ENCODE measurements at places on chromosomes 1 and 21.

- DNase-seq, result no peak
These were observed at the start of gene THEM5 for GRCh38 chr1:151853411-151853943. TSS of gene THEM5 (minus strand) at chr1:151853712. CDS start at chr1:151853565, 147 bp downstream.

DNA sequence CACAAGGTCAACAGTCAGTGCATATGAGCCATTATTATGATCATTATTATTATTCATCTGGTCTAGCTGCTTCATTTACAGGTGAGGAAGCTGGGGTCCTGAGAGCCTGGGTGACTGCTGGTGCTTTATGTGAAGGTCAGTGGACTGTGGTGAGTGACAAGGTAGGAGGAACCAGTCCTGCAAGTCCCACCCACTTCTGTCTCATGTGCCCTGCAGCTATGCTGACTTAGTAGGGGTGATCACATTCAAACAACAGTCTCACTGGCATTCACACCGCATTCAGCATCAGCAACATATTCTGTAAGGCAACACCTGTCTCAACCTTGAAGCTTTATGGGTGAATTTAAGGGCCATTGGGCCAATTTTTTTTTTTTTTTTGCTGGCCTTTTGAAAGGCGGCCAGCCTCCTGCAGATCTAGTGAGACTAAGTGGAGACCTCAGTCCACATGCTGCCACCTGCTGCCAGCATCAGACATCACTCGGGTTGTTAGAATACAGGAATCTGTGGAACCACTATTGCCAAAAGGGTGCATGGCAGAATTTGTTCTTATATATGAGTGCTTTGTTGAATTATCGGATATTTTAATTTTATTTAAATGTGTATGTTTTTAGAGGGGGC is 59.9 kb upstream of the CACNA1E start:
- peak; percentile 18 for DNase-seq

DNA sequence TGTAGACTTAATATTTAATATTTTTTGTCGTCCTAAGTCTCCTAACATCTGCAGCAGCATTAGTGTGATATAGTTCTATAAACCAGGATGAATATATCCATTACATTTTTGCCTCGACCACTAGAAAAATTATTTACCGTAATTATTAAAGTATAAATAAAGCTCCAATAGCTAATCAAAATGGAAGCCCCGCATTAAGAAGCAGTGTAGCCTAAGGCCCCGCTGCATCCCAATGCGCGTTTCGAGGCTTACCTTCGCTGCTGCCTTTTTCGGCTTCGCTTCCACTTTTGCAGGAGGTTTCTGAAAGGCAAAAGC is 891 bp downstream of the HMGN1 start:
- no peak for DNase-seq

DNA sequence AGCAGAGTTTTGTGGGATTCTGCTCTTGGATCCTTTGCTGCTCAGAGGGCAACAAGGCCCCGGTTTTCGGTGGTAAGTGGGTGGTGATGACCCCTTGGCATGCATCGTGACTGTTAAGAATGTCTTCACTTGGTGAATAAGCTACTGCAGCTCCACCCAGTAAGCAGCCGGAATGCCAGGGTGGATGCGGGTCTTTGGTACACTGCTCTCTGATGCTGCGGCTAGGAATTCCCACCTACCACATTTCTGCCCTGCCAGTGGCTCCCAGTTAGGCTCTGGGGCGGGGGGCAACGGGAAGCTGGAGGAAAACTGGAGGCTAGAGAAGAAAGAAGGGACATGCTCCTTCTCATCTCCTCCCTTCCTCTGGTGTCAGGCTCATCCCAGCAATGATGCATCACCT is 180.4 kb upstream of the GALNT2 start:
- DNase-seq, result no peak

GRCh38 chr21:35195232-35195631 is 146.1 kb upstream of the RUNX1 start:
- no peak for DNase-seq

GRCh38 chr1:210447456-210448057 is 118.9 kb downstream of the HHAT start:
- DNase-seq, result no peak

DNA sequence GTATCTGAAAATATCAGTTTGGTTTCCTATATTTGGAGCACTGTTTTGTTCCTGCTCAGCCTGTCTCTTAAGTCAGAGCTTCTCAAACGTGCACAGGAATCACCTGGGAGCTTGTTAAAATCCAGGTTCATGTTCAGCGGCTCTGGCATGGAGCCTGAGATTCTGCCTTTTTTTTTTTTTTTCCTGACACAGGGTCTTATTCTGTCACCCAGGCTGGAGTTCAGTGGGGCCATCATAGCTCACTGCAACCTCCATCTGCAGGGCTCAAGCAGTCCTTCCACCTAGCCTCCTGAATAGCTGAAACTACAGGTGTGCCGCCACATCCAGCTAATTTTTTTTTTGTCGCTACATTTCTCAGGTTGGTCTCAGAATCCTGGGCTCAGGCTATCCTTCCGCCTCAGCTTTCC is 12.2 kb upstream of the SELENON start:
- DNase-seq, result no peak

DNA sequence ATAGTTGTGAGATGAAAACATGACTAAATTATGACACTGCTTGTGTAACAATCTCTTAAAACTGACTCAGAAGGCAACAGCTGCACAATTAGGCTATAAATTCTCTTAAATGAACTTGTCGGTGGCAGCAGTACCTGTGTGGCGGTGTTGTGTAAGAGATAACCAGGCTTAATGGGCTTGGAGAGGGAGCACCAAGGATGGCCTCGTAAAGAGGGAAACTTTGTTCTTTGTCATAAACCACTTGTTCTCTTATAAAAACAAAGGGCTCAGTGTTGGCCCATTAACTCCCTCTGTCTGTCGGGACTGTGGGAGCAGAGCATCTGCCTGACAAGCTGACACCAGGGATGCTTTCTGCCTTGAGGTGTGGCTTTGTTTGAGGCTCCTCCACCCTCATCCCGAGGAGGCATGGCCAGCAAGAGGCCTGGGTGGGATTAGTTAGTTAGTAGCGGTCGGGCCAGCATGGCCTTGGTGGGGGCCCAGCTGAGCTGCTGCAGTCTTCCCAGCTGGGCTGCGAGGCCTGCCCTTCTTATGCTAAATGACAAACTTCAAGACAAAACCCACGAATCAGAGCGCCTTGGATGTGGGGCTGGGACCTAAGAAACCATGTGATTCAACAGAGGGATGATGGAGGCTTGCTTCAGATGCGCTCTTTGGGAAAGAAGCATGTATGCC is 171.4 kb downstream of the CAMTA1 start:
- no peak for DNase-seq

GRCh38 chr21:34834290-34834689 is 165.5 kb downstream of the CLIC6 start:
- DNase-seq, result no peak

- DNase-seq, result no peak
These were observed 127.4 kb upstream of the NRIP1 start for GRCh38 chr21:15192243-15192642.

DNA sequence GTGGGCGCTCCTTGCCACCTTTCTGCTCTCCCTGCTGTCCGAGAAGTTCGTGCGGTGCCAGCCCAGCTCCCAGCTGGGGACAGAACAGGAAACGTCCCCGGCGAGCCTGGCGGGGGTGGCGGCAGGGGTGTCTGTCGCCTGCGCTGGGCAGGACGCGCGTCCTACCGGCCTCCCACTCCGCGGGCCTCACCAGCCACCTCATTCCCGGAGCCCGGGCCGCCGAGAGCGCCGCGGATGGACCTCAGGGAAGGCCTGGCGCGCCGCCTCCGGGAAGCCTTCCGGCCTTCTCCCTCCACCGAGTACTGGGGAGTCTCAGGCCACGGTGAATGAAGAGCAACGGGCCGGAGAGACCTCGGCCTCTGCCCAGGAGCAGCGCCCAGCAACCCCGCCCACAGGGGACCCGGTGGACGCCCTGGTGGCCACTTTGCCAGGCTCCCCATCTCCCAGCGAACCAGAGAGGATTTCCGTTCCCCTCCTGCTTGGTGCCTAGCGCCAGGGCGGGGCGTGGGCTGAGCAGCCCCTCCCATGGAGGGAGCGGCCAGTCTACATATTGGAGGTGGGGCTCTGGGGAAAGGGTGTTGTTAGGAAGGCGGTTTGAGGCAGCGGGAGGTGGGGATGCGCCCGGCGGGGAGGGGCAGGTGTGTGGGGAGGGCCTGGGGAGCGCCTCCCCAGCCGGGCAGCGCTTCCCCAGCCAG is 9.5 kb upstream of the TNFRSF14 start:
- DNase-seq, result peak; percentile 51

- DNase-seq, result no peak
These were observed 18.8 kb upstream of the LRRC8D start for GRCh38 chr1:89802051-89802450.

DNA sequence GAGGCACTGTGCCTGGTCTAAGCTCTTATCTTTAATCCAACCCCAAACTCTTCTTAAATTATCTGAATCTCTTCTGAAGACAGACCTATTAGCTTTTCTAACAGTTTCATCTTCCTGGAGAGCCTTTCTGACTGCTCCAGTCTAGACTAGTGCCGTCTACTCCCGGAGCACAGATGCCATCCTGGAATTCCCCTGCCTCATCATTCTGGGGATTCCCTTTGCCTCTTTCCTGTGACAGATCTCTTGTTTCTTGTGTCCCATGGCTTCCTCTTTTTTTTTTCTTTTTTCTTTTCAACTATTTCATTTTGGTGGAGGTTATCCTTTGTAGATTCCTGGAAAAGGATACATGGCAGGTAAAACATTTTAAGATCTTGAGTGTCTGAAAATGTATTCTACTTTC is 11.7 kb downstream of the SEMA4A start:
- DNase-seq, result no peak

GRCh38 chr1:19418503-19418971 is 66.8 kb downstream of the CAPZB start:
- no peak for DNase-seq

GRCh38 chr1:87926131-87926830 is 597.6 kb downstream of the LMO4 start:
- no peak for DNase-seq

DNA sequence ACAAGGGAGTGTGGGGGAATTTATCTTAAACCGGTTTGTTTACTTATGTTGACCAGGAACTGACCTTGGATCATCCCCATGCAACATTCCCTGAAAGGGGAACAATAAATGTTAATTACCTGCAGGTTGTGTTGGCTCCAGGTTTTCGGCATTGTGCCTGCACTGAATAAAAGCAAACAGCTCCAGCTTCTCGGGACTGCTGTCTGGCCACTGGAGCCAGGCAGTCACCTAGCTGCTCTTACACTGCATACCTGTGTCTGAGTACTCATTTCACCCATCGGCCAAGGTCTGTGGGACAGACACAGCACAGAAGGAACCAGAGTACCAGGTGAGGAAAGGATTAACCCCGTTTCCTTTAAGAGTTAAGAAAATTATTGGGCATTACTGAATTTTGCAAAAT is 32.7 kb upstream of the CTBS start:
- no peak for DNase-seq

- peak; percentile 8 for DNase-seq
These were observed 738 bp downstream of the CAMK1G start for GRCh38 chr1:209584231-209584672.

DNA sequence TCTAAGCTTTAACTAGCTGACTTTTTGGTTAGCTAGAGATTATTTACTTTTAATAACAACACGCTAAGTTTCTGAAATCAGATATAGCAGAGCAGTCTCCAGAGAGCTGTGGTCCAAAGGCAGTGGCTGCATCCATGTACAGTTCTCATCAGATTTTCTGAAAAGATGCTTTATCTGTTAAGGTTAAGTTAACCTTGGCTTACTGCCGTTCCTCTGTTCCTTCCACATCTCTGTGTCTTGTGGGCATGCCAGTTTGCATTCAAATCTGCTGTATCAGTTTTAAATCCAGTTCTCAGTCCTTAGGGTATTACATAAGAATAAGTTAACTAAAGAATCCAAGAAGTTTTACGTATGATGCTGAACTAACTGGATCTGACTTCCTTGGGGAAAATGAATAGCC is 46.8 kb downstream of the SPATA46 start:
- no peak for DNase-seq

DNA sequence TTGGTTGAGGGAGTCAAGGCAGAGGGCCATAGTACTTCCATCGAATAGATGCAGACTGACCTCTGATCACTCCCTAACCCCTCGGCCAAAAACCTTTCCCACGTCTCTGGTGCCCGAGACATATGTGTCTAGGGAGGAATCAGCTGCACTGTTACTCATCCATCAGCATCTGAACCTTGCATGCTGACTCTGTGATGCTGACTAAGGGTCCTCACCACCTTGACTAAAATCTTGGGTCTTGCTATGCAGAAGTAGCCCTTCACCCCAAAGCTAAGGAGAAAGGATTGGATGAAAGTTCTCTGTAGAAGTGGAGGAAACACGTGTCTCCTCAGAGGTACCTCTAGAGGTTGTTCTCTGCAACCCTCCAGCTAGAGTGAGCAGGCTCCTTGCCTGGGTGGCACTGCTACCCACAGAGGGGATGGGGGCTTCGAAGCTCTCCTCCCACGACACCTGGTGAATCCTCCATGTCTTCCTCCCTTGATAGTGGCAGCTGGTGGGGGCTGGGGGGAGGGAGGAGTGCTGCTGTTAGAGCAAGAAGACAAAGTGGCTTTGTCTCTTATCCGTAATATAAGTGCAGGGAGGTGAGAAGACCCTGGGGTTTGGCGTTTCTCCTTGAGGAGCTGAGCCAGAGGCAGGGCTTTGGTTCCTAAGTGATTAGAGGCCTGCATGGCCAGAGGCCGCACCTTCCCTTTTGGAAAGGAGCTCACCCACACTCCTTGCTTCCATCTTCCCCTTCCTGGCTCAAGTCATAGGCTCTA is 45.1 kb downstream of the ATP2B4 start:
- DNase-seq, result no peak

DNA sequence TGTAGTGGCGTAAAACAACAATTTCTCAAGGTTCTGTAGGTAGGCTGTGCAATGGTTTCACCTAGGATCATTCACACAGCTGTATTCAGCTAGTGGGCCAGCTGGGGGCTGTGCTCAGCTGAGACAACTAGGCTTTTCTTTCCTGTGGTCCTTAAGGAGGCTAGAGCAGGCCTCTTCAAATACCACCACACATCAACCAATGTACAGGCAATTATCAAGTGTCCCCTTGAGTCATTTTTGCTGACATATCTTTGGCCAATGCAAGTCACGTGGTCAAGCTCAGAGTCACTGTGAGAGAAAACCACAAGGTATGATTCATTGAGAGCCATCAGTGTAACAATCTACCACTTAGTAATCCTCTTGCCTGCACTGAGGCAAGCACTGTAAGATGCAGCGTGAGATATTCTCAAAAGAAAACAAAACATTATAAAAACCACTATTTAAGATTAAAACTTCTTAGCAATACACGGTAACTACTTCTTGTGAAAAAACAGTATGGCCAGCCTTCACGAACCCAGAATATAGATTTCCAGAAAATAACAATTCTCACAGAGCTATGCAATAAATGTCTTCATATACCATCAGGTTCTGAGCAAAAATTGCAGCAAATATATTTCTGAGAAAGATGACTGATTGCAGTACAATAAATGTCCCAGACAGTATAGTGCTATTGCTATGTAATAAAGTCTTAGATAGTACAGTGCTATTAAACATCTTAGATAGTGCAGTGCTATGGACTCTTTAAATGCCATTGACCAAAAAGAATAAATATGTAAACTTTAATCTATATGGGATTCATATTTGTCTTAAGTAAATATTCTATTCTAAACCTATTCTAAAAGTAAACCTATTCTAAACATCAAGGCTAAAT is 55.3 kb downstream of the NME7 start:
- no peak for DNase-seq

GRCh38 chr1:192601143-192601542 is 25.6 kb downstream of the RGS1 start:
- no peak for DNase-seq

GRCh38 chr21:36236052-36236730 is 79.6 kb downstream of the DOP1B start:
- no peak for DNase-seq

All from hypothalamus (tissue), 51 donors.